ENCODE measurements at places on chromosomes 5 and 9.

DNA sequence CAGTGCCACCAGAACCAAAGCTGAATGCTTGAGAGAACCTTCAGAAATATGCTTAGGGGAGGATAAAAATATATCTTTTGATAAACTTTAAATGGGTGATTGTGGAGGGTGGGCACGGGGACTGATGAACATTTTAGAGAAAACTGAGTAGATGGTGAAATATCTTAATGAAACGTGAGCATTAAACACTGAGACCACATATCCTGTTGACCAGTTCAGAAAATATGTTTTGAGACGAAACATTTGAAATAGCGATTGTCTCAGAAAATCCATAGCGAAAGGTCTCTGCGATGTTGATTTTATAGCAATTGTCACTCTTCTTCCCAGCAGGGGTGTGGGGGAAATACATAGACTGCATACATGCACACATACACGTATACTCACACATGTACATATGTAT lies 231.0 kb downstream of the ESM1 start:
- no peak for DNase-seq

DNA sequence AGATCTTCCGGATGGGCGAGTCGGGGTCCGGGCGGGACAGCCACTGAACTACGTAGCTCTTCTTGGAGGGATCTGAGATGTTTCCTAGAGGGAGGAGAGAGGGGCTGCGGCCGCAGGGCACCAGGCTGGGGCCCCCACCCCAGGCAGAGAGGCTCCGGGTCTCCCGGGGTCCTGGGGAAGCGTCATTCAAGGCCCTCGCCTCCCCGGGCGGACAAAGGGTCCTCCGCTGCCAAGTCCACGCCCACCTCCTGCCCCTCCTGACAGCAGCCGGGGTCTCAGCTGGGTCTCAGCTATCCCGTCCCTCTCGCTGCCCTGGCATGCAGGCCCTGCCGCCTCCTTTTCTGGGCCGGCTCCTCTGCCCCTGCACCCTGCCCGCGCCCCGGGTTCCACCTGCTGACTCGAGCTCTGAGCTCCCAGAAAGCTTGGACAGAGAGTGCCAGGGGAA lies 61.5 kb downstream of the ZNF354C start:
- DNase-seq = no peak

- no peak for DNase-seq
Observed at GRCh38 chr5:132257131-132258101, at the start of gene PDLIM4. TSS of gene PDLIM4 (plus strand) at chr5:132257696. CDS start at chr5:132257735, 39 bp downstream.

GRCh38 chr5:57889558-57889957 lies 406.9 kb upstream of the ACTBL2 start:
- DNase-seq = no peak

GRCh38 chr9:124347968-124348358 lies 67.3 kb downstream of the PSMB7 start:
- DNase-seq = no peak

GRCh38 chr5:164466033-164466432 lies 960.6 kb downstream of the MAT2B start:
- DNase-seq = no peak

DNA sequence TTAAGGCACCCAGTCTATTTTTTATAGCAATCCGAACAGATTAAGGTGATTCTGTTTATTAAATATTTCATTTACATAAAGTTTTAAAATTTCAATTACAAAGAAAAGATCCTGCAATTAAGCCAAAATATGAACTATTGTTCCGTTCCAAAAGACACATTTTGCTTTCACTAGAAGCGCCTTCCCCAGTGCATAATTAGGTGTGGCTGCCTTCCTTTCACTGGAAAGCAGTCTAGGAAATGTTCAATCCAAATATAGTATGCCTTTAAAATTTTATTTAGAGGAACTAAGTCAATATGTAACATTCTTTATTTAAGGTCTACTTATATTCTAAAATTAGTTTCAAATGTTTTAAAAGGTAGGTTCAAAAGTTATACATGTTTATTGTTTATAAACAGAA lies 7.6 kb downstream of the CTNNAL1 start:
- DNase-seq = no peak

DNA sequence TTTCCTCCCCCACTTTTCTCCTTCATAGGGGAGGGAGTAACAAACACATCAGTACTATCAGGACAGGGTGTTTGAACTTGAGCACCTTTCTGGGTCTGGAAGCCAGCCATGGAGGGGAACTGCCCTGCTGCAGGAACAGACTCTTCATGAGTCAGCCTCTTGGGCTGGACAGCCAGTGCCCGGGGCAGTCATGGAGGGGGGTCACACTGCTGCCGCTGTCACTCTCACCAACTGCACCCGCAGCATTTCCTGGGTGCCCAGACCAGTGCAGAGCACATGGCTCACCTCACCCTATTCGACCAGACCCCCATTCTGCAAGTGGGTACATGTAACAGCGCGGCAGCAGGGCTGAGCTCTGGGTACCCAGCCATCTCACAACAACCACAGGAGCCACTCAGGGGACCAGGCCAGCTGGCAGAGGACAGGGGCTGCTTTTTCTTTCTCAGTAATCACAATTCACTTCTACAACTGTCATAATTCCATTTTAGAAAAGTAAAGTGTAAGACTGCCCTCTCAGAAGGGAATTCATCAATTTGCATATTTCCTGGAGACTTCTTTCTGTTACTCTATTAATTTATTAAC lies 118.4 kb downstream of the CTNND2 start:
- no peak for DNase-seq

- peak; percentile 36 for DNase-seq
Observed at GRCh38 chr5:81779125-81779915, 28.4 kb upstream of the SSBP2 start.

GRCh38 chr9:8555762-8556500 lies 756.4 kb upstream of the DMAC1 start:
- no peak for DNase-seq

DNA sequence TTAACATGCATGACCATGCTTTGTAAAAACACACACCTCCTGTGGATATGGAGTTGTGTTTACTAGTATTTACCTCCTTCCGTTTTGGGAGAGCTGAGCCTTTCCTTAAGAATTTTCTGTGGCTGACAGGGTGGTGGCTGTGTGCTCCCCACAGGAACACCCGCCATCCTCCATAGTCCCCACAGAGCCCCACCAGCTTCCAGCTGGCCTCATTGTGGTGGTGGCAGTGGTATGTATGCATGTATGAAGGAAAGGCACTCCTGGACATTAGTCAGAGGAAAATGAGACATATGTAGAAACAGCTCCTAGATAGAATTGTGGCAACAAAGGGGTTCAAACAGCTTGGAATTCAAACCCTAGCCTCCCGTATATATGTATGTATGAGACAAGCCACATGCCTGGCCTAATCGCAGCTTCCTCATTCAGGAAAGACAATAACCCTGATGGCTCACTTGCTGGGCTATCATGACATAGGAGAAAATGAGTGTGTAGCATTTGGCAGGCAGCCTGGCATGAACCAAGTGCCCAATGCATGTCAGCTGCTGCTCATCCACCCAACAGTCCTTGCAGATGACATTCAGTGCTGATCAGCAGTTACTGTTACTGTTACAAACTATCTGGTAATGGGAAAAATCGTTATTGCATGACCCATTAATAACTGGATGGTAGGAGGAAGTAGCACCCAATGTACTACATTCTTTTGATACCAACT lies 459.7 kb downstream of the EBF1 start:
- DNase-seq = no peak

DNA sequence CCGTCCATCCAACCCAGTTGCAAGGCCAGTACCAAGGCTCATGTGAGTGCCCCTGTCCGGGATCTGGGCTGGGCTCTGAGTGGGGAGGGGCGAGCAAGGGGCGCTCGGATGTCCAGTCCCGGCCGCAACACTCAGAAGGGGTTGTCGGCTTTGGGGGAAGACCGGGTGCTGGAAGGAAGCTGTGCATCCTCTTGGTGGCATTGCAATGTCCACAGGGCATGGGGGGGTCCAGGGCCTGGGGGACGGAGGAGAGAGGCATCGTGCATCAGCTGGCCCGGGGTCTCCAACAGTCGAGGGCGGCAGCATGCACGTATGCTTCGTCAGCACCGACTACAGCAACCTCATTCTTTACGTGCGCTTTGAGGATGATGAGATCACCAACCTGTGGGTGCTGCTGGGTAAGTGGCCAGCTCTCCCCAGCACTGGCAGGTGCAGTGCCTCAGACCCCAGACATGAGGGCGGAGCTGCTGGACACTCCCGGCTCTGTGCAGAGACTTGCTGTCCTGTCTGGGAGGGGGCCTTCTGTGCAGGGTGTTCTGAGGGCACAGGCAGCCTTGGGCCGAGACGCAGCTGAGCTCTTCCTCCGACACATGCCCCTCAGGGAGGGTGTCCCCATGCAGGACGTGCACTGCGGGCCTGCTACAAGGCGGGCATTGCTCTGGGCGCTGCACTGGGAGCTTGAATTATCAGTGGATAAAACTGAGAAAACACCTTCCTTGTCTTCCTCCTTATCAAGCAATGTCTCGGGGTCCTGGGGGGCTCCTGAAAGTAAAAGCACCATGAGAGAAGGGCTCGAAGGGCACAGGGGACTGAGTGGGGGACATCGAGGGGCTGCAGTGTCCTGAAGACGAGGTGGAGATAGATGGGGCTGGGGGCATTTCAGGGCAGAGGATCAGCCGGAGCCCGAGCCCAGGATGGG lies 22.5 kb downstream of the GLT6D1 start:
- no peak for DNase-seq

GRCh38 chr5:35408146-35408545 lies 177.9 kb upstream of the PRLR start:
- DNase-seq = no peak

DNA sequence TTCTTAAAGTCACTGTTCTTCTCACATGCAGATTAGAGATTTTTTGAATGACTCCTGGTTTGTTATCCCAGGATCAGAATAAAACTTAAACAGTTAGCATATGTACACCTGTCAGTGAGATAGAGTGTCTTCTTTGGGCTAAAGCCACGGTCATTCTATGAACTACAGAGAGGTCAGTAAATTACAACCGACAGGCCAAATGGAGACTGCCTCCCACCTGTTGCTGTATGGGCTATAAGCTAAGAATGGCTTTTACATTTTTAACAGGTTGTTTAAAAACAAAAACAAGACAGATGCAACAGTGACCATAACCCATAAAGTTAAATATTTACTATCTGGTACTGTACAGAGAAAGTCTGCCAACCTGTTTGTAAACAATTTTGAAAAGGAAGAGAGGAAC lies 125.7 kb downstream of the ELAVL2 start:
- DNase-seq = no peak

DNA sequence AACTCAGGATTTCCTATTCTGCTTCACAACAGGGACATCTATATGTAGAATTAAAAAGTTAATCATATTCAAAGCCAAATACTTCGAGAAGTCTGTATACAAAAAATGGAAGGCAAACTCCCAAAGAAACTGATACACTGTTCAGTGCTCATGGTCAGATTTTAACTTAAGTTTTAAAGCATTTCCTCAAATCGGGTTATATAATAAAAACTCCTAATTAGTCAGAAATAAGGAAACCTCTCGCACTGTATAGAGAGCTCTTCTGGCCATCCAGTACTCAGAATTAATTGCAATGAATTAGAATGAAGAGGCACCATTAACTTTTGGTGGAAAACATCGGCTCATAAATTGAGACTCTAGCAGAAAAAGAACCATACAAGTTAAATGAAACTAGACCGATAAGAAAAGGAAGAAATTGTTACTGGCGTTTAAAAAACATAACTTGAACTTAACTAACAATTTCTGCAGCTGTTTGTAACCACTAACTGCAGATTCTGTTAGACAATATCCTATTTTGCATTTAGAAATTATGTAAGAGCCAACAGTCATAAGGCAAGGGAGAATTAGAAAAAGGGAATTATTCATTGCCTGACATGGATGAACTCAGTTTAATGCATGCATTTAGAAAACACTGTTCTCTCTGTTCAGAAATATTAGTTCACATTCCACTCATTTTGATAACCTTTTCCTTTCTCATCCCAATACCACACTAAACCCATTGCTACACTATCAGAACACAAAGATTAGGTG lies 96.6 kb downstream of the FNBP1 start:
- no peak for DNase-seq

DNA sequence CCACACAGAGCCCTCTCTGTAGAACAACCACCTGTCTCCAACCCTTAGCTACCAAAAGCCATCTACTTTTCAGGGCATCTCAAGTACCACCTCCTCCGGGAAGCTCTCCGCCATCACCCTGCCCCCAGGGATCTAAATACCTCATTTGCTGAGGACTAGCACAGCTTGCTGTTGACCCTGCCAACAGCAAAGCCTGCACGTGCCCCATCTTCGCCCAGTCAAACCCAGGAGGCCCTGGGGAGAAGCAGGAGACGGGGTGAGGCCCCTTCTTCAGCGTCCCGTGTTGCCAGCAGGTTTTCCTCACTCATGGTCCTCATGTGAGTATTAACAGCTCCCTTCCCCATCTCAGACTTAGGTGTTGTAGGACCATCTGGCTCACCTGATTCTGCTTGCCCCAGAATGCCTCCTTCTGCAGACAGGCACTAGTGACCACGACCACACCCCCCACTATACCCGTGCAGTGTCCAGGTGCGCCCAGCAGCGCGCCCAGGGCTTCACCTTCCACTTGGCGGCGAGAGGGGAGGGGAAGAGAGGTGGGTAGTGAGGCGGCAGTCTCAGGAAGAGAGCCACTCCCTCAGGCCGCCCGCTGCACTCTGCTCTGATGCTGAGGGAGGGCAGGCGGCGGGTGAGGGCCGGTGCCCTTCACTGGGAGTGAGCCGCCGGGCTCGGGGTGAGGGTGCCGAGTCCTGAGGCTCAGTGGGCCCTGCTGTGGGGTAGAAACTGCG lies 11.1 kb downstream of the VAV2 start:
- no peak for DNase-seq

- DNase-seq = no peak
Observed at GRCh38 chr9:16364347-16364746, 506.1 kb downstream of the BNC2 start.

DNA sequence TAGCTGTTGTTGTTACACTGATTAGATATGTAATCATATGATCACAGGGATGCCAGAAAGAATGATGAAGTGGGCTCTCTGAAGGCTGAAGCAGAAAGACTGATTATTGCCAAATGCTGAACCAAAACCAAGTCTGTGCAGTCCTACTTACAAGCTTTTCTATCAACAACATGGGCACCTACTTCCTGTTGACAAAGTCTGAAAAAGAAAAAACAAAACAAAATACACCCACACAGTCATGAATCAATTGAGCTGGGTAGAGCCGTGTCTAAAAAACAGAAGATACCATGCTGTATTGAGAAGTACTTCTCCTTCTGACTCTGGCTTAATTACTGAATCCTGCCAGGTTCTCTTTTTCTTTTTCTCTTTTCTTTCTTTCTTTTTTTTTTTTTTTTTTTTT lies 363.4 kb downstream of the RAB3C start:
- DNase-seq = no peak

DNA sequence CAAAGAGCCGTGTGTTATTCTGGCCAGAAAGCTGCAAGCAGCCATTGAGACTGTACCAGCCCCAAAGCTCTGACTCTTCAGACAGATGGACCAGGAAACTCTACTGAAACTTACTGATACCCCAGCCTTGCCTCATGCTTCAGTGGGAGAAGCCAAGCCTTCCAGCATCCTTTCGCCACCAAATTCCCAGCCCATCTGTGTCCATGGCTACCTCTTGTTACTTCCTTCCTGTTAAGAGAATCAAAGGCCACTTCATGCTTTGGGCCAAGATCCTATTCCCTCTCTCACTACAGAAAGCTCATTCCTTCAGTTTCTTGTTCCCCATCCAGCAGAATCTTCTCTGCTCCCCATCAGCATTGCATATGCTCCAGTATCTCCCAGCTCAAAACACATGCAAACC lies 46.9 kb upstream of the FREM1 start:
- no peak for DNase-seq

- DNase-seq = no peak
Observed at GRCh38 chr9:36914212-36914577, 119.9 kb downstream of the PAX5 start.

GRCh38 chr9:113511856-113512761 lies 48.6 kb downstream of the RGS3 start:
- DNase-seq = peak; percentile 69
